ENCODE measurements at places on chromosomes 5 and 9. TPM values are rescaled to one million over a fixed set of nuclear protein-coding genes. Genes with fewer than 3 reads are reported as not detected.

KIF24 gene
- 0.12 TPM for total RNA-seq

ZNF454 gene
- not detected for total RNA-seq

CDC23 gene
- 18.2 TPM for total RNA-seq

CHMP5 gene
- total RNA-seq: 22.6 TPM

C8G gene
- 1.4 TPM for total RNA-seq

Data from T-helper 17 cell (primary cell).